ENCODE measurements at places on chromosomes 16 and 17.

DNA sequence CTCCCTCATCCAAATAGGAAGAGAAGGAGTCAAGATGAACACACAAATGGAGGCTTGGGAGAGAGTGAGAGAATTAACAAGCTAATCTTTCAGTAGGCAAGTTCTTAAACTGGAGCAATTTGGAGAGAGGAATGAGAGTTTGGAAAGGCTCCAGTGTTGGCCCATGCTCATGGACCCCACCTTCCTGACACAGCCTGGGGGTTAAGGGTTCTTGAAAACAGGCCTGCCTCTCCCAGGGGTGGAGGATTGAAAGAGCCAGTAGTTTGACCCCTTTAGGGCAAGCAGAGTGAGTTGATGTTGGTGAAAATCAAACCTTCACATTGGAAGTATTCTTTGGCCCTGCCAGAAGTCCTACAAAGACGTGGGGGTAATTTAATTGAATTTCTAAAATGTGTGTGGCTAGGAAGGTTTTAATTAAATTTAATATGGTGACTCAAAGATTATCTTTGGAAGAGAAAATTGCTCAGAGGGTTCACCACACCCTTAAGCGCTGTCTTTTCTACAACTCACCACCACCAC lies 5.8 kb downstream of the HOXB3 start:
- no peak for DNase-seq

DNA sequence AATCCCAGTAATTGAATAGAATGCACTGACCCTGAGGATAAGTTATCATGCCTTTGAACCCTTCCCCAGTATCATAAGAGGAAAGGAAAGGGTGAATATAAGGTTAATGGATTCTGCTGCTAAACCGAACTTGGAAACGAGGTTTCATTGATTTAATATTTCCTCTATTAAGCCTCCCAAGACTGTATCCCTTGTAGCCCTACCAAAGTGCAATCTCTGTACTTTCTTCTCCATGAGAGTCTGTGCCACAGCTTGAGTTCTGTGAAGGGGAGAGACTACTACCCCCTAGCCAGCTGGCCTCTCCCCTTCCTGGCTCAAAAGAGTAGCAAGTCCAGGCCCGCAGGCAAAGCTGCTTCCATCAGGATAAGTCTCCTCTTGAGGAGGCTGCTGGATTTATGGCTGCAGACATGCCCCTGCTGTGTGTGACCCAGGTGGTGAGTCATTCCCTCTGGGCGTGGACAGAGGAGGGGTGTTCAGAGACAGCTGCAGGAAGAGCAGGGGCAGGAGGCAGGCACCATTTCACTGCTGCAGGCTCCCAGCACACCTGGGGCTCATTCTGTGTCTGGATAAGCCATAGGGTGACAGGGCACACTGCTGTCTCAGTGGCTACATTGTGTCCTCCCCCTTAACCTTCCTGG lies 58.4 kb downstream of the TOM1L2 start:
- DNase-seq = peak; percentile 82

DNA sequence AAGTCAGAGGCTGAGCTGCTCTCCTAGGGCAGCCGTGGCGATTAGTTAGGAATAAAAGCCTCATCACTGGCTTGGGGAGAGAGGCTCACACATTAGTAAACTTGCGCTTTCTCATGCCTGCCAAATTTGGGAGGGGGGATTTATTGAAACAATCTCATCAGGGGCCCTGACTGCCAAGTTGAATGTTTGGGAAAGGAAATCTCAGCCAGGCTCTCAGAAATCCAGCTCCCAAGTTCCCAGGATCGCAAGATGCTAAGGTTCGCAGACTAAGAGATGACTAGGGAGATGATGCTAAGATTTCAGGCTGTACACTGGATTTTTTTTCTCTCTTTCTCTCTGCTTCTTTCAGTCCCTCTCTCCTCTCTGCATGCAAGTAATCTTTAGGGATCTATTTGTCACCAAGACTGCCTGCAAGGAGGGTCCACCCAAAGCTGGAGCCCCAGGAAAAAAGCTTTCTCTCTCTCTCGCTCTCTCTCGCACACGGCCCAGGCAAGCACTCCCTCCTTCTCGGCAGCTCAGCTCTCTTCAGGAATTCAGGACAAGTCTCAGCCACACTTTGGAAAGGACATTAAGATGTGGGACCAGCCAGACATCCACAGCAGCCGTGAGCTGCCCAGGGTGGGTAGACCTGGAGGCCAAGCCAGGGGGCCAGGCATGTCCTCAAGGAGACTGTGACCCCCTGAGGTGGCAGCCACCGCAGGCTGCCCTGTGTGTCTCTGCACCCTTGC lies 1.4 kb downstream of the GPR139 start:
- DNase-seq = no peak

DNA sequence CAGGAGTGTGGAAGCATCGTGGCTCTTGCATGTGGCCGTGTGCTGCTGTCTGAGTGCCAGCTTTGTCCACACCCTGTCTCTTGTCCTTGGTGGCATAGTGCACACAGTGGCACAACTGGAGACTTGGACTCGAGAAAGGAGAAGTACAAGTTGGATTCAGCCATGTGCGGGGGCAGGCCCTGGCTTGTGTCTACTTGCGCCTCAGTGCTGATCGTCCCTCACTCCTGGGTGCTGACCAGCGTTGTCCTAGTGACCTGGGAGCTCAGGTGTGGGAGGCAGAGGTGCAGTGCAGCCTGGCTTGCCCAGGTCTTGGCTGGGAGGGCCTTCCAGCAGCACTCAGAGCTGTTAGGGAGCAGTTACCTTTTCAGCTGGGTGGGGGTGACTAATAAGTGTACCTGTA lies 20.6 kb downstream of the MPRIP start:
- no peak for DNase-seq

GRCh38 chr17:60416368-60416925 lies 5.8 kb upstream of the CHCT1 start:
- DNase-seq = no peak

DNA sequence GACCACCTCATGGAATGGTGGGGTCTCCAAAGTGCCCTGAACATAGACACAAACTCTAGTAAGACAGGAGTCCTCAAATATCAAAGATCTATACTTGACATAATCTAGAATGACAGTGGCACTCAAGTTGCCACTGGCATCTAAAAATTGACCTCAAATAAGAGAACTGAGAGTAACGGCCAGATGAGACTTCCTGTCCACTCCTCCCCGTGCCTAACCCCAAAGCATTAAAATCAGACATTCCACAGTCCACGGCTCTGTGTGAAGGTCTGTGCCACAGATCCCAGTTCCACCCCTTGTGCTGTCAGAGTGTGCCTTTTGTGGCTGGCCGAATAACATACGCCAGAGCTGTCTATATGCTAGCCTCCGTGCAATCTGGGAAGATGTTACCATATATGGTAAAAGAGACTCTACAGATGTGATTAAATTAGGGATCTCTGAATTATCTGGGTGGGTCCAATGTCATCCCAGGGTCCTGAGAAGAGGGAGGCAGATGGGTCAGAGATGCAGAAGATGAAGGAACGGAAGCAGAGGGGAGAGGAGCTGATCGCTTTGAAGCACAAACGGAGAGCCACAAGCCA lies 21.0 kb upstream of the EVPL start:
- DNase-seq = peak; percentile 39

DNA sequence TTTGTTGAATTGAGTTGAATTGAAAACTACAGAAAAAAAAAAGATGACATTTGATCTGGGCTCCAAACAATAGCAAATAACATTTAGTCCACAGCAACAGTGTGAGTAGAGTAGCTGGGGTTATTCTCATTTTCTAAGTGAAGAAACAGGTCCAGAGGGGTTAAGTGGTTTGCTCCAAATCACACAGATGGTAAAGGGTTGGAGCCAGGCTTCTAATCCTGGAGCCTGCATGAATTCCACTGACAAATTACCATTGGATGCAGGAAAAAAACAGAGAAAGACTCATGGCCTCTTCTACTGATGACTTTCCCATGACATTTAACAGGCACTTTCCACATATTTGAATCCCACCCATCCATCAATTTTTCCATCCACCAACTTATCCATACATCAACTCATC lies 182.4 kb downstream of the HS3ST4 start:
- DNase-seq = no peak

GRCh38 chr17:45791935-45792334 lies 7.8 kb downstream of the CRHR1 start:
- DNase-seq = no peak

DNA sequence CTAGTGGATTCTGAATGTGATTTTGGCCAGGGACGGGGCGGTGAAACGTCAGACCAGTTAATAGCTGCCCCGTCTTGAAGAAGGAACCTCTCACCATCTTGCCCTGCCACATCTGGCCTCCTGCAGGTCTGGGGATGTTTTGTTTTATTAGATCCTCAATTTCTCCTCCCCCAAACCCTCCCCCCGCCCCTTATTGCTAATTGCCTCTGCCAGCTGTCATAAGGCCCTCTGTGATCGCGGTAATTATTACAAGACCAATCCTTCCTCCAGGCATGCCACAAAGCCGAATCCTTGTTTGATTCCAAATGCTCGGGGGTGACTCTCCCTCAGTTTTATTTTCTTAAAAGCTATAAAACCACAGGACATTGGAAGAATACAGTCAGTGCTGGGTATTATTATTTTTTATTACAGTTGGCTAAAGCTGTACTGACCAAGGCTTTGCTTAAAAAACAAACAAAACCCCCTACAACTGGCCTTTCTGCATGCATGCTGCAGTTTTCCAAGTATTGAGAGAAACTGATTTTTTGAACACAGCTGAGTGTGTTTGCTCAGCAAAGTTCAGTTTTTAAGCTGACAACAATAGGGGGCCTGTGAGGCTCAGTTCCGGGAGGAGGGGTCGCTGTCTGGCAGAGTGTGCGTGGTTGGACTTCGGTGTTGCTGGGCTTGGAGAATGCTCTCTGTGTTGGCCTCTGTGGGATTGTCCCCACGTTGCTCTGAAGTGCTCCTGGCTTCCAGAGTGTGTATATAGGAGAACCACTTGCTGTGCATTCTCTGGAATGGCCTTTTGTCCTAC lies 1.7 kb downstream of the KSR1 start:
- no peak for DNase-seq

DNA sequence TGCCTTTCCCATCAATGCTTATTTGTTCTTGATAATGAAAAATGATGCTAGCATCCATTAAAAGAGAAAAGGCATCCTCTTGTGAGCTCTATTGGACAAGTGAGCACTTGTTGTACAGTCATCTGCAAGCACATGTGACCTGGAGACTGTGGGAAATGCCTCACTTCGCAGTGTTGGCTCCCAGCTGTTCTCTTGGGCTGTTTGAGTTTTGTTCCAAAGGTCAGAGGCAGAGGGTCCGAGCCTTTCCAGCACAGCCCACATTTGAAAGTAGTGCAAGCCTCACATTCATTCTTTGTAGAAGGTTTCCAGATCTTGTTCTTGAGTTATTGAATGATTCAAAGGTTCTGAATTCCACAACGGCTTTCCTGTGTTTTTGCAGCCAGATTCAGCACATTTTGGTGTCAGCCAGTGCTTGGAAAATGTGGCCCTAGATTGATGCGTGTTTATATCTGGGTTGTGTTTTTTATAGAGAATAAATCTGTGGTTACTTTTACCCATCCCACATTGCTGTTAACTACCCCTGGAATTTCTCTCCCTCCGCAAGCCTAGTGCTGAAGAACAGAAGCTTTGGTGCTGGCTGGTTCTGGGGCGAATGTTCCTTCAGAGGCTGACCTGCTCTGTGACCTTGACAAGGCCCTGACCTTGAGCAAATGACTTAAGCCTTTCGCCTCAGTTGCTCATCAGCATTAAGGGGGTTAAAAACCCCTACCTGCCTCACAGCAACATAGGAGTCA lies 49.8 kb downstream of the CDH1 start:
- no peak for DNase-seq

- DNase-seq = no peak
Measured at GRCh38 chr16:47627085-47627639, 166.0 kb downstream of the PHKB start.

DNA sequence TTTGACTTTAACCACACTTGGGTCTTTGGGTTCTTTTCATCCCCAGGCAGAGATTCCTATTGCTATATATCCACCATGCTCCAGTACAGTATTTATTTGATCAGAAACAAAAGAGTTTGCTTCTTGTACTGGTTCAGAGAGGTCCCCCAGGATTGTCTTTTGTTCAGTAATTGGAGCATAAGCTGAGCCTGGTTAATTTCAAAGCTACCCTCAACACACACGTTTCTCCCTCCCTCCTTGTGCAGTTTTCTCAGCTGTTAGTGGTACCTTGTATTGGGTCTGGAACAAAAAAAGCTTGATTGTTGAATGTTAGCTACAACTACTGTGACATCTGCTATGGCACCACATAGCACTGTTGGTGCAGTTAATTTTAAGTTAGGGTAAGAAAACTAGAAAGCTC lies 50.0 kb downstream of the NUP93 start:
- no peak for DNase-seq

GRCh38 chr16:53619235-53619634 lies 84.4 kb downstream of the RPGRIP1L start:
- no peak for DNase-seq

DNA sequence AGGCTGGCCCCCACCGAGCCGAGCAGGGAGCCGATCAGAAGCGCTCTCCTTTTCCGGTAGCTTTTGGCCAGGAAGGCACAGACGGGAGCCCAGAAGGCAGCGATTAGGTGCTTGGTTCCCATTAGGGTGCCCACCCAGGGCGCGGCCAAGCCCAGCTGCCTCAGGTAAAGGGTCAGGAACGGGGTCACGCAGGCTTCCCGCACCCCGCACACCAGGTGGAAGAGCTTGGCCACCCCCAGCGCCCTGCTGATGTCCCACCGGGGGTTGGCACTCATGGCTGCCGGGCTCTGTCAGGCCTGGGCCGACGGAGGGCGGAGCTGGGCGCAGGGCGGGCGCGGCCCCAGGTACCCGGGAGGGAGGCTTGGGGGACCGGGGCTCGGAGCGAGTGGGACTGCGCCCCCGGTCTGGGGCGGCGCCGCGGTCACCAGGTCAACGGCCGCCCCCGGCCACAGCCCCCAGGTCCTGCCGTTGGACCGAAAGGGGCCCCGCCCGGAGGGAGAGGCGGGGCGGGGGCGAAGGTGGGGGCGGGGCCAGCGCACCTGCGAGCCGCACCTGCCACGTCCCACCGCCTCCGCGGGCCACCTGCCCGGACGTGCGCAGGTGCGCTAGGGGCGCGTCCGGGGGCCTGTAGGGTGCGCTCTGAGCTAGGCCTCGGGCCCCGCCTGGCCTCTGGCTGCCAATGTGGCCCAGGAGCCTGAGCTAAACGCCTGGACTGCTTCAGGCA lies at the start of gene MFSD6L:
Gene MFSD6L (minus strand): TSS at position 520 of the 724 bp plus-strand sequence. CDS start 245 bp downstream, at position 275.
- no peak for DNase-seq
